ENCODE measurements at places on chromosomes 1 and 21.

DNA sequence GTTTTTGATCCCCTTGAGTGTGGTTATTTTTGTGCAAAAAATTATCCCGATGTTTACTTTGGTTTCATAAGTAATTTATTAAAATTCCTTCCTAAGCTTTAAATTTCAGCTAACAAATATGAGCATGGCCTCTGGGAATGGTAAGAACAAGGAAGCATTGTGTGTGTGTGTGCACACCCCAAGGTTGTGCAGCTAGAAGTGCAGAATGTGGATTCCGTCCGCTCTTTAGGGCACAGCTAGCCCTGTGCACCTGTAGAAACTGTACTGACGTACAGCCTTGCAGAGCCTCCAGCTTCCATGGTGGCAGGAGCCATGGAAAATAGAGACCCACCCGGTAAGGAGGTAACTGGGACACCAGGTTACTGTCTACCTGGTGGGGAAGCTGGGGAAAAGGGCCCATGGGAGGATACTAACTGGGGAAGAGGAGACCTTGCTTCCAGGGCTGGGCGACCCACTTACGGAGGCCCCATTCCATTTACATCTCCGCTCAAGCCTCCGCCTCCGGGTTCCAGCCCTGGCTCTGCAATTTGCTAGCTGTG lies 54.7 kb downstream of the B3GALT5 start:
- DNase-seq, result no peak

DNA sequence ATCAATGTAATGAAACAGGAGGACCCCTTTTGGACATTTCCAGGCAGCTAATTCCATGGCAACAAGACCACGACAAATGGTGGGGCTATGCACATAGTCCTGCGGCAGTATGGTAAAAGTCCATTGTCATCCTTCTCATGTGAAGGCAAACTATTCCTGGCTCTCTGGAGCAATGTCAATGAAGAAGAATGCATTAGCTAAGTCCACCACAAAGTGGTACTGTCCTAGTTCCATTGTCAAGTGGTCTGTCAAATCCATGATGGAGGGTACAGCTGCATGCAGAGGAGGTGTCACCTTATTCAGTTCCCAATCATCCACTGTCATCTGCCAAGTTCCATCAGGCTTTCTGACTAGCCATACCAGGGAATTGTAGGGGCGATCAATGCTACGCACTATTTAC lies 110.1 kb downstream of the GDAP2 start:
- no peak for DNase-seq

DNA sequence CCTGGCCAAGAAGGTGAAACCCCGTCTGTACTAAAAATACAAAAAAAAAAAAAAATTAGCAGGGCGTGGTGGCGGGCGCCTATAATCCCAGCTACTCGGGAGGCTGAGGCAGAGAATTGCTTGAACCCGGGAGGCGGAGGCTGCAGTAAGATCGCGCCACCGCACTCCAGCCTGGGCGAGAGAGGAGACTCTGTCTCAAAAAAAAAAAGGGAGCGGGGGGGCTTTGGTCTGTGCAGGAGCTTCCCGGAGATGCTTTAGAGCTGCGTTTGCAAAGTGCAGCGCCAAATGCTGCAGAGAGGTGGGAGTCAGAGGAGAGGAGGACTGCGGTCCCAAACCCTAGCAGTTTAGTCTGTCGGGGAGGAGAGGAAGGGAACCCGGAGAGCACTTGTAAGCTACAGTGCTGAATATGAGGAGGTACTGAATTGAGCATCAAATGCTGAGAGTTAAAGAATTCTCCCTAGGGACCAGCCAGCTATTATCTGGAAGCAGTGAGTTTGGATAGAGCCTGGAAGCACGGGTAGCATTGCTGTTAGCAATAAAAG lies 569 bp downstream of the FALEC start:
- no peak for DNase-seq

DNA sequence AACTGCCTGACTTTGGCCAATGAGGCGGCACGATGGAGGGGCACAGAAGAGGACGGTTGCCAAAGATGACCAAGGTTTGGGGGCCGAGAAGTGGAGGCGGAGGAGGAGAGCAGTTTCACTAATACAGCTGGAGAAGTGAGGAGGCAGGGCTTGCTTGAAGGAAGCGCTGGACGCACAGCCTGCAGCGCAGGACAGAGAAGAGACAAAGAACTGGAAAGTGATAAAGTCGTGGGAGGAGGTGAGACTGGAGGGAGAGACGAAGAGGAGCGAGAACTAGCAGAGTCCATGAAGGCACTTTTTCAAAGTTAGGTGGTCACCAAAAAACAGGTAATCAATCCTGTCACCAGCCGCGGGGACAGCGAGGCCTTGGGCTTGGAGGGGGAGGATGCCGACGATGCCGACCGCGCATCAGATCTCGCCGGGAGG lies 771 bp downstream of the PACC1 start:
- no peak for DNase-seq

DNA sequence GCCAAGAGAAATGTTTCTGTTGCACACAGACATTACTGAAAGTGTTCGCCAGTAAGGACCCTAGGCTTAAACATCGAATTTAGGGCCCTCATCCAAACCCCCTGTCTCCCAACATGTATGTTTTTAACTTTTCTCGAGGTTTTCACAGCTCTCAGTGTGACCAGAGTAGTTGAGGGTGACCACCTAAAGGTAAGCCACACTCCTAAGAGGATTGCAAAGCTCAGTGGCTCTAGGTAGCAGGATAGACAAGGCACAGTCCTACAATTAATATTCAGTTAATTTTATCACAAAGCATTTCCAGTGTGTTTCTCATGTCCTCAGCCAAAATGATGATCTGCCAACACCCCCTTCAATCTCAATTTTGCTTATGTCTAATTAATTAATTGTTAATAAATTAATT lies 695 bp upstream of the ALG14 start:
- DNase-seq, result no peak

- DNase-seq, result no peak
These were observed 34.0 kb downstream of the BACH1 start for GRCh38 chr21:29332461-29333362.

DNA sequence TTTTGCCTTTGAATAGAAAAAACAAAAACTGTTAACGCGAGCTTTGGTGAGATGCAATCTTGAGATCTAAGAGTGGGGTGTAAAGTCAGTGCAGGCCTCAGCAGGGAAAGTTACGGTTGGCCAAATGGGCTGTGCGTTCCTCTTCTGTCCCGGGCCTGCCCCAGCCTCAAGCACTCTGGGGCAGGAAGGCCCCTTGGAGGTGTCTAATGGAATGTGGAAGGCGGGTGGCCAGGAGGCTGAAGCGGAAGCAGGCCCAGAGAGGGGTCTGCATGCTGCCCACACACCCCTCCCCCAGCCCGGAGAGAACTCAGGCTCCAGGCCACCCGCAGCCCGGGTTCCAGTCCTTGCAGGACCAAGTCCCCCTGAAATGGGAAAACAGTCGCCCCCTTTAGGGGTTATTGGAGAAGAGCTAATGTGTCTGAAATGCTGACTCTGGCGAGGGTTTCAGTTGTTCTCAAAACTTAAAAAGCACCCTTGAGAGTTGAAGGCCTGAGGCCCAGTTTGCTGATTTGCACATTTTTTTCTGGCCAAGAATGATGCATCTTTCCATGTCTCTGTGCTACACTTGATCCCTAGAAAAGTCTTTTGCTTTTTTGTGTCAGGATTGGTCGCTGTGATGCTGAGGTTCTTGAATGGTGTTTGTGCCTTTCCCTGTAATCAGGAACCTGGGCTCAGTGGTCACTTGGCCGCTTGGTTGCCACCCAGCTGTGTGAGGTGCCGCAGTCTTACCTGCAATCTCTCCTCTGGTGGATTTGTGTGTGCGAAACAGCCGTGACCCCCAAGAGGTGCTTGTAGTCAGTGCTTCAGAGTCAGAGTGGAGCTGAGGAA lies 2.0 kb downstream of the COL18A1 start:
- DNase-seq, result no peak

GRCh38 chr1:52139817-52140540 lies 1.9 kb upstream of the ZFYVE9 start:
- DNase-seq, result no peak

GRCh38 chr1:36397083-36397377 lies 678 bp downstream of the LSM10 start:
- no peak for DNase-seq

DNA sequence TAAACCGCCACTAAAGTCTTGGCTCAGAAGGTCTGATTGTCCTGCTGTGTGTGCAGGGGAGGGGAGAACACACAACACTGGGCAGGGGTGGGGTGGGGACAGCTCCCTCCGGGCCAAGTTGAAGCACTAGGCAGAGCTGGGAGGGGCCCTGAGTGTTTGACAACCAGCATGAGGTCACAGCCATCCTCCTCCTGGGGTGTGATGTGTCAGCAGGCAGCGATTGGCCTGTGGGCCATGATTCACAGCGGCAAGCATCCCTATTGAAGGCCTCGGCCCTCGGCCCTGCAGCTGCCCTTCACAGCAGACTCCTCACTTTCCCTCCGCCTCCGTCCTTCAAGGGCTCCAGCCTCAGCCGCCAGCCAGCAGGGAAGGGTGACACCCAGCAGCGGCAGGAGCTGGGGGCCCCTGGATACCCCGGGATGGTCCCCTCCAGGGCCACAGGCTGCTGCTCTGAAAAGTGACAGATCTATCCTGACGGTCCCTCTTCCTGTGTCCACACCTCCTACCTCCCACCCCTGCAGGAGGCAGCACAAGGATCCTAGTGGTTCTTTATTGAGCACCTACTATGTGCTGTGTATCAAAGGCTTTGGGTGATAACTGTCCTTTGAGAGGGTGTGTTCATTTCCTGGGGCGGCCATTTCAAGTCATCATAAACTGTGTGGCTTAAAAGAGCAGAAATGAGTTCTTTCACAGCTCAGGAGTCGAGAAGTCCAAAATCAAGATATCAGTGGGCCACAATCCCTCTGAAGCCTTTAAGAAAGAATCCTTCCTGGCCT lies 66.0 kb upstream of the SLC25A33 start:
- no peak for DNase-seq

DNA sequence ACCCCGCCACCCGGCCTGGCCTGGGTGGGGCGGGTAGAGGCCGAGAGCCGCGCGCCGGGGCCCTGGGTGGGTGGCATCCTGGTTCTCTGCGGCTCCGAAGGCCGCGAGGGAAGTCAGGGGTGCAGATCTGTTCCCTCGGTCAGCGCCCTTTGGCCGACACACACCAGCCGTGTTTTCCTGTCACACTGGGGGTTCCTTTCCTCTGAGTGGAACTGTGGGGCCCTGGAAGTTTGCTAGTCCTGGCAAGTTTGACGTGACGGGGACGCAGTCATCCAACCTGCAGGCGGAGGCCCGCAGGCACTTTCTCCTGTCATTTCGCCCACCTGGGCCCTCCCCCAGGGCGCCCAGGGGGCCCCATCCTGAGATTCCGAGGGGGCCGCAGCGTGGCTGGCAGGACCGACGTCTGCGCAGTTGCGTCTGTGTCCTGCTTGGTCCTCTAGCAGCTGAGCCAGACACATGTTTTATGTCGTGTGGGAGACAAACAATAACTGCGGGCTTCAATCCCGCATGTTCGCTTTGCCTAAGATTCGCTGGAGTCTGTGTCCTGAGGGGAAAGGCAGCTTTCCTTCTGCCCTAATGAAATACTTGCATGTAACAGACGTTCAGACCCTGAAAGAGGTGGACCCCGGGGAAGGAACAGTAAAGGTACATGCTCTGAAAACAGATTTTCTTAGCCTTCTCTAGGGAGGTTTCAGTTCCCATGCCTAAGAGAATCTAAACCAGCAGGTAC lies 1.5 kb downstream of the FAM163A start:
- DNase-seq, result no peak

- no peak for DNase-seq
These were observed 40.9 kb upstream of the EPS8L3 start for GRCh38 chr1:109804660-109805059.

GRCh38 chr1:169745015-169745861 lies 11.4 kb upstream of the SELE start:
- no peak for DNase-seq
